Activated CD4-positive, alpha-beta T cell treated with anti-CD3 and anti-CD28 coated beads, Interleukin-2, amount 10 ng/mL, durations not matched to agents 24 days and 14 days (primary cell): ENCODE measurements at places on chromosomes 12 and 14.

GRCh38 chr12:7271893-7272514, 31.9 kb upstream of the ACSM4 start:
- no peak for DNase-seq

DNA sequence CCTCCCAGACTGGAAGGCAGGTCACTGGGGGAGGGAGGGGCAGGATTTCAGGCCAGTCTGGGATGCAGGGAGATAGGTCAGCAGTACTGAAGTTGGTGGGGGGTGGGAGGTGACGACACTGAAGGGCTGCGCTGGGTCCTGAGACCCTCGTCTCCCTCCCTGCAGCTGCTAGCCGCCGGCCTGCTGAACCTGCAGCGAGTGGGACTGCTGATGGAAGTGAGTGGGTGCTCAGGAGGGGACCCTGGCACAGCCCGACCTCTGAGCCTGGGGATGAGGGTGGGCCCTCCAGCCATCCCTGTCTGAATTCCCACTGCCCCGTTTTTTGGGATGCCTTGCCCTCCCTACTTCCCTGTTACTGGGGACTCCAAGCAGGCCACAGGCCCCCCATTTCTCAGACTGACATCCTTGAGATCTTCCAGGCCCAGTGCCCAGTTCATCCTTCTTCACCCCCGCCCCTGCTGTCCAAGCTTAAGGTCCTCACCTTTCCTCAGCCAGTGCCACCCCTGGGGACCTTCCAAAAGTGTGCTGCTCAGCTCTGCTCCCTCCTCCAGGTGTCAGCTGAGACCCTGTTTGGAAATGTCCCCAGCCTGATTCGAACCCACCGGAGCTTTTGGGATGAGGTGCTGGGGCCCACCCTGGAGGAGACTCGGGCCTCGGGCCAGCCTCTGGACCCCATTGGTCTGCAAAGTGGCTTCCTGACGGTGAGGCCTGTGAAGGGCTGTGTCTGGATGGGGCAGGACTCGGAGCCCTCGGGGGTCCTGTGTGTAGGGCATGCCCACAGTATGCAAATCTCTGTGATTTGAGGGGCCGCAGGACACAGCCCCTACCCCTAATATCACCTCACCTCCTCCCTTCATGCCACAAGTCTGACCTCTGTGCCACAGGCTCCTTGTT, 5.5 kb downstream of the PLEKHG6 start:
- no peak for DNase-seq

GRCh38 chr12:30329281-30329680, 366.4 kb downstream of the IPO8 start:
- no peak for DNase-seq

DNA sequence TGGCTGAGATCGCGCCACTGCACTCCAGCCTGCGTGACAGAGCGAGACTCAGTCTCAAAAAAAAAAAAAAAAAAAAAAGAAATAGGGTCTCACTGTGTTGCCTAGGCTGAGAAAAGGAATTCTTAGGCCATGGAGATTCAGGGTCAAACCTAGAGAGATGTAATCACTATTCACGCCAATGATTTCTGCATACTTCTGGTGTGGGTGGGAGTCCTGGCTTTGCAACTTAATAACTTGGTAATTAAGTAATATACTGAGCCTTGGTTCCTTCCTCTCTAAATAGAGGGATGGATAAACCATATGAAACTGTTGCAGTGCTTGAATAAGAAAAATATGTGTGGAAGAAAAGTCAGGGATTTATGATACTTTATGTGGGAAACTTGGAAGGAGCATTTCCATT, 2.7 kb downstream of the ZNF410 start:
- no peak for DNase-seq

GRCh38 chr12:68850390-68850789, 42.4 kb downstream of the MDM2 start:
- DNase-seq: no peak

DNA sequence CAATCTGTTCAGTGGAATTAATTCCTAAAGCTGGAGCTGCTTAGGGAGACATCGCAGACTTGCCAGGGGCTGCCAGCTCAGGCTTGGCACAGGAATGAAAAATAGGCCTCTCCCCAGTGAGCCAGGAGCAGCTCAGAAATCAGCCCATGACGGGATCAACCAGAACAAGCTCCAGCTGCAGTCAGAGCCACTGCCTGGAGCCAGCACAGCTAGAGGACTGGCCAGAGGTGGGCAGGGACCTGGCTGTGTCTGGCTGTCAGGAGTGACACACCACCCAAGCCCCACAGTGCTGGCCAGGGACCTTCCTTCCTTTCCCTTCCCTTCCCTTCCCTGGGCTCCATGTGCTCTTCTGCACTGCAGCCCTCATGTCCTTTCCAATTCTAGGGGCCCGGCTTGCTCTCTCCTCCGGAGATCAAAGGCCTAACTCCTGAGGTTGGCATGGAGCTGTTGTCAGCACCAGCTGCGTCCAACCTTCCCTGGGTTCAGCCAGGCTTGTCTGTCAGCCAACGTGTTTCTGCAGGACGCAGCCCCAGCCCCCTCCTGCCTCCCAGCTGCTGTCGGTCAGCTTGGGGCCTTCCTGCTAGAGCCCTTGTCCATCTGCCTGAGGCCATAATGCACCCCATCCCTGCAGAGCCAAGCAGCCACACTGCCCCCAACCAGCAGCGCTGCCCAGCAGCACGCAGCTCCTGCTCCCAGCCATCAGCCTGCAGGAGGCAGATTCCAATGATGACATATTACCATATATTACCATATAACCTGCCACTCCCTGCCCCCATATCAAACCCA, 149.3 kb downstream of the CALM1 start:
- no peak for DNase-seq

- no peak for DNase-seq
Observed at GRCh38 chr14:39474416-39474911, 42.2 kb upstream of the FBXO33 start.

- no peak for DNase-seq
Observed at GRCh38 chr12:1928439-1929121, 10.1 kb upstream of the CACNA2D4 start.
